ENCODE measurements at places on chromosomes 4 and X.

GRCh38 chr4:76948443-76949275 lies 893 bp upstream of the SEPTIN11 start:
- peak; percentile 75 for DNase-seq

DNA sequence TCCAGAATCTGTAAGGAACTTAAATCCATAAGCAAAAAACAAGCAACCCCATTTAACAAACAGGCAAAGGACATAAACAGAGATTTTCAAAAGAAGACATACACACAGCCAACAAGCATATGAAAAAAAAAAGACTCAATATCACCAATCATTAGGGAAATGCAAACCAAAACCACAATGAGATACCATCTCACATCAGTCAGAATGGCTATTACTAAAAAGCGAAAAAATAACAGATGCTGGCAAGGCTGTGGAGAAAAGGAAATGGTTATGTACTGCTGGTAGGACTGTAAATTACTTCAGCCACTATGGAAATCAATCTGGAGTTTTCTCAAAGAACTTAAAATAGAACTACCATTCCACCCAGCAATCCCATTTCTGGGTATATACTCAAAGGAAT lies 156.8 kb upstream of the RADX start:
- DNase-seq = no peak

DNA sequence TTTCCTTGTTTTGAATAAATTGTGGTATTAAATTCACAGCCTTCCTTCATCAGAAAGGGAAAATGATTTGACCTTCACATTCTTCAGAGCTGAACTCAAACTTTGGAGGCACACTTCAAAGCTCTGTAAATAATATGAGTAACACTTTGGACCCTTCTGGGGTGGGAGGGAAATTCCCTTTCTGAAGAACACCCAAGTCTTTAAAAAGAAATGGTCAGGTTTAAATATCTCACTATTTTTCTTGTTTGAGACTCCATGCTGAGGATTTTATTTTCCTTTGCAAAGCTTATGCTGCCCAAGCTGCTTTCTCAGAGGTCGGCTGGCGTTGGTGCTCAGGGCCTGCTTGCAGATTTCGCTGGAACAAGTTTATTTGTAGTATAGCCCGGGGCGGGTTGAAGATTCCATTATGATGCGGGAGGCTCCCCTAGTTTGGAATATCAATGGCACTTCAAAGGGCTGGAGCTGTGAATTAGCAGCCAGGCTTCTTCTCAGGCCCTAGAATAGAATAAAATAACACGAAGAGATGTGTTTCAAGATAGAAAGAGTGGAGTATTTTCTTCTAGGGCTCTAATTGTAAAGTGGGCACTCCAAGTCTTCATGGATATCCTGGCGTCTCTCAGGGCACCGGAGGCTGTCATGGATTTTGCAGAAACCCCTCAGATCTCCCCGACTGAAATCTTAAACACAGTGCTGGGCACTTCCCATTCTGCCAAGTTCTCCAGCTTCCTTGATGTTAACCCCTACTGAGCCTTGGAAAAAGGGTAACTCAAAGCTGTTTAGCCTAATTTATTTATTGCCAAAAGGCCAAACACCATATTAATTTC lies 315.6 kb downstream of the GPAT3 start:
- no peak for DNase-seq

GRCh38 chrX:143455046-143455445 lies 62.2 kb downstream of the SPANXN3 start:
- peak; percentile 18 for DNase-seq

DNA sequence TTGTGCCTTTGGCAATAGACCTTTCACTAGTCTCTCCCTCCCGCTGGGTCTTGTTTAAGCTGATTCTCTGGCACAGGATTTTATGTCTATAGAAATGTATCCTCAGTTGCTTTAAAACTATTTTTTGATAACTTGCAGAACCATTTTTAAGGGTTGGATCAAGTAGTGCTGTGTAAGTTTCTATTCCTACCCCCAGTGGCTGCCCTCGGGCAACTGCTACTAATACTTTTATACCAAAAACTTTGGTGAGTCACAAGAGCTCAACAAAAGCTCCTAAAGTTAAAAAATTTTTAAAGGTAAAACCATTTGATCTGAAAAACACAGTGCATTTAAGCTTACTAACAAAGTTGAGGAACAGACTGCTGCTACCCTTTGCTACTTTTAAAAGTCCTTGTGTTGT lies 1460.6 kb upstream of the PCDH7 start:
- no peak for DNase-seq

DNA sequence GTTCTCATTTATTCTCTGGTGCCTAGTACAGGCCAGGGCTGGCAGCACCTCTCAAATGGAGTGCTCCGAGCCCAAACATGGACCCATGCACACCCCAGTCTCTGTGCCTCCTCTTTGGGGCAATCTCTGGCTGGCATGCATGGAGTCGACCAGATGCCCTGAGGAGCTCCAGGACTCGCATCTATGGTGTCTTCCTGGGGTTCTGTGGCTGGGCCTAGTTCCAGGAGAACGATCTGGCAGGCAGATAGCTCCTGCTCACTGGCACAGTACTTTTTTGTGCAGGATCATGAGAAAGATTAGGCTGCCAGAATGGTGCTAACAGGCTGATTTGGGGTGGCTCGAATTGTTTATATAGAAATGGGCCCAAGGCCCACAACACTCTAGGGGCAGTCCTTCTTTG lies 72.0 kb upstream of the PJA1 start:
- DNase-seq = peak; percentile 20

GRCh38 chr4:145545538-145546174 lies 64.0 kb downstream of the SMAD1 start:
- DNase-seq = no peak

- no peak for DNase-seq
Observed at GRCh38 chr4:16233569-16234177, 7.4 kb upstream of the TAPT1 start.

DNA sequence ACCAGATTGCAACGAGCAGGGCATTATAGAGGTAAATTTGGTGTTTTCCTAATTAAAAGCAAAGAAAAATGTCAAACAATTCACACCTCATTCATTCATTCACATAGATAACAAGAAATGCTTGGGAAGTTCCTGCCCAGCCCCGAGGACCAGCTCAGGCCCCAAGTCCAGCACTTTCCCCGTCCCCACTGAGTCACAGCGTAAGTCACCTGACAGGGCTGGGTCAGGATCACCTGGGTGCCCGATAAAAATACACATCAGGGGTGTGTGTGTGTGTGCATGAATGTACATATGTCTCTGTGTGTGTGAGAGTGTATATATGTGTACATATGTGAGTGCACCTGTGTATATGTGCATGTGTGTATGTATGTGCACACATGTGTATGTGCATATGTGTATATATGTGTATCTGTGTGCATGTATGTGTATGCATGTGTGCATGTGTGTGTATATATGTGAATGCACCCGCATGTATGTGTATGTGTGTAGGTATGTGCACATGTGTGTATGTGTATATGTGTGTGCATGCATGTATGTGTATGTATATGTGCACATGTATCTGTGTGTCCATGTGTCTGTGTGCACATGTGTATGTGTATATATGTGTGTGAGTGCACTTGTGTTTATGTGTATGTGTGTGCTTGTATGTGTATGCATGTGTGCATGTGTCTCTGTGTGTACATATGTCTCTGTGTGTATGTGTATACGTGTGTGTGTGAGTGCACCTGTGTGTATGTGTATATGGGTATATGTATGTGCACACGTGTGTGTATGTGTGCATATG lies 18.6 kb upstream of the SH3TC1 start:
- no peak for DNase-seq

DNA sequence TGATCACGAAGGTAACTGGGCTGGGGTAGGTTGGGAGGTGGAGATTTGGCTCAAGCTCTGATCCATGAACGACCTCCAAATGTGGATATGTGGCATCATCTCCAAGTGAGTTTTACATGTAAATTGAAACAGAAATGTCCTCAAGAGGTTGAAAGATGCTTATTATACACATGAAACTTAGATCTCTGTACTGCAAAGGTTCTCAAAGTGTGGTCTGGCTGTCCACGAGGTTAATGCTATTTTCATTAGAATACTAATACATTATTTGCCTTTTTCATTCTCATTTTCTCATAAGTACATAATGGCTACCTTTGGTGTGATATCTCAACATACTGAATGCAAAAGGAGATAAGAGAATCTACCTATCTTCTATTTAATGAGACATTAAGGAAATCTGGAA lies 198.2 kb downstream of the RASL11B start:
- no peak for DNase-seq

DNA sequence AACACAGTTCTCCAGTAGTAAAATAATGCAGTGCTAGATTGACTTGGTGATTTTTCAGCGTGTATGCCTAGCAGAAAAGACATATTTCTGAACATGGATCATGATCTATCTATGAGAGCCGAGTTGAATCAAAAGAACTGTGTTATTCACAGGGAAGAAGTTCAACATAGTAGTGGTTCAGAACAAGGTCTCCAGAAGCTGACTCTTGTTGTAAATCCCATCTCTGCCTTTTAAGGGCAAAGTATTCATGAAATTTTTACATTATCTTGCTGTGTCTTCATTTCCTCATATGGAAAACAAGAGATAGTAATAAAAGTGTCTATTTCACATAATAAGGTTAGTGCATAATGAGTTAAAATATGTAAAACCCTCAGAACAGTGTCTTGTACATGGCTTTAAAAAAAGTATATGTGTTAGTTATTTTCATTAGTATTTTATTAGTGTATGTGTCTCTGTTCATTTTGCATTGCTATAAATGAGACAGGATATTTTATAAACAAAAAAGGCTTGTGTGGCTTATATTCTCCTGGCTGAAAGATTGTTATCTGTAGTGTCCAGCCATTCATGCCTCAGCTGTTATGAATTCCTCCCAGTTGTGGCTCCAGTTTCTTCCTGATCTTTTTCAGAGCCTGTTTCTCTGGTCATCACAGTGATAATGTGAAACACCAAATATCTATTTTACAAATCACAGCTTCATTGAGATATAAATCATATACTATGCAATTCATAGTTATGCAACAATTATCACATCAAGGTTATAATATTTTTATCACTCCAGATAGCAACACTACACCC lies 1351.2 kb downstream of the STIM2 start:
- no peak for DNase-seq

DNA sequence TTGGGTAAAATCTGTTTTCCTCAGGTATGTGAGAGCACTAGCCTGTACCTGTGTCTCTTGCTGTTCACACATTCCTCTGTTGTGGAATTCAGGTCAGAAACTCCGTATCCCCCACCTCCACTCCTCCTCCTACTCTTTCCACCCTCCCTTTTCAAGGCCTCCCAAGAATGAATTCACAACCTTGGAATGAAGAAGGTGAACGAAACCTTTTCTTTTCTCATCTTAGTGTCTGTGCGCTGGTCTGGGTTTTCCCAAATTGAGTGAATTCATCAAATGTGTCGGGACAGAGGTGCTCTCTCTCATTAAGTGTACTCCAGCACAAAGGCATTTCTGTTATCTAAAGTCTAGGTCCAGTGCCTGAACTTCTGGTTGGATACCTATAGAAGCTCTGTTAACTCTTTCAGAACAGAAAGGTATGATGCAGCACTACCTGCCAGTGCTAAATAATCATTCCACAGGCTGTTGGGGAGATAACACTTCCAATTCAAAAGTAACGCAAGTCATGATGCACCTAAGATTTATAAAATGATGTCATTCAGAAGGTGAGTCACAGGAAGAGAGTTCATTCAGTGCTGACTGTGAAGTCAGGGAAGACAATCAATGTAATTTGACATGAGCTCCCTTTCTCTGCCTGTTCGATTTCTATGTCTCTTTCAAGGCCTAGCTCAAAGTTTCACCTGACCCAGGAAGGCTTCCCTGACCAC lies 41.9 kb downstream of the COL4A6 start:
- no peak for DNase-seq

GRCh38 chrX:12986164-12986779 lies 11.4 kb downstream of the TMSB4X start:
- no peak for DNase-seq

GRCh38 chr4:181308476-181309312 lies 934.5 kb upstream of the TENM3 start:
- peak; percentile 85 for DNase-seq

- peak; percentile 49 for DNase-seq
Observed at GRCh38 chr4:75723163-75724065, 963 bp upstream of the USO1 start.

DNA sequence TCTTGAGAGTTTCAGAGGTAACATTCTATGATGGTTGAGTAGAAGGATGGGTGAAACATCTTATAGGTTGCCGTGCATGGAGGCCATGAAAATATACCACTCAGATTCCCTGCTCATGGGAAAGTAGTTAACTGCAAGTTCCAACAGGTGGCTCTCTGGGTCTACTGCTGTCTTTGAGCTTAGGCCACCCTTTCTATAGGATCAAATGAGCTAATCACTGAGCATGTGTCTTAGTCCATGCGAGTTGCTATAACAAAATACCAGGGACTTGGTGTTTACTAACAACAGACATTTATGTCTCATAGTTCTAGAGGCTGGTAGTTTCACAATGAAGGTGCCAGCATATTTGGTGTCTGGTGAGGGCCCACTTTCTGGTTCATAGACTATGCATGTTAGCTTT lies 144.8 kb upstream of the UNC5C start:
- peak; percentile 2 for DNase-seq

GRCh38 chrX:34624416-34624815 lies 32.7 kb downstream of the TMEM47 start:
- DNase-seq = no peak

GRCh38 chr4:125350470-125351135 lies 35.8 kb downstream of the FAT4 start:
- no peak for DNase-seq

DNA sequence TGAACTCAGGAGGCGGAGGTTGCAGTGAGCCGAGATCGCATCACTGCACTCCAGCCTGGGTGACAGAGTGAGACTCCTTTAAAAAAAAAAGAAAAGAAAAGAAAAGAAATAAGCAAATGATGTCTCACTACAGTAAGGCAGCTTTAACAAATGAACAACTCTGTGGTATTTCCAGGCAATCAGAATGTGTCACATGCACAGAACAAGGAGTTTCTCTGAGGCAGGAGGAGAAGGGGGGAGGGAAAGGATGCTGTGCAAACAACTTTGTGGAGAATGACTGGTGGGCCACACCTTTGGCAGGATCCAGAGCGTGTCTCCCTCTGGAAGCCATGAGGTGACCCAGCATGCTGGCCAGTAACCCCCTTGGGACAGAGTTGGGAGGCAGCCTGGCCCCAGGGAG lies 57.6 kb downstream of the RAI2 start:
- no peak for DNase-seq

DNA sequence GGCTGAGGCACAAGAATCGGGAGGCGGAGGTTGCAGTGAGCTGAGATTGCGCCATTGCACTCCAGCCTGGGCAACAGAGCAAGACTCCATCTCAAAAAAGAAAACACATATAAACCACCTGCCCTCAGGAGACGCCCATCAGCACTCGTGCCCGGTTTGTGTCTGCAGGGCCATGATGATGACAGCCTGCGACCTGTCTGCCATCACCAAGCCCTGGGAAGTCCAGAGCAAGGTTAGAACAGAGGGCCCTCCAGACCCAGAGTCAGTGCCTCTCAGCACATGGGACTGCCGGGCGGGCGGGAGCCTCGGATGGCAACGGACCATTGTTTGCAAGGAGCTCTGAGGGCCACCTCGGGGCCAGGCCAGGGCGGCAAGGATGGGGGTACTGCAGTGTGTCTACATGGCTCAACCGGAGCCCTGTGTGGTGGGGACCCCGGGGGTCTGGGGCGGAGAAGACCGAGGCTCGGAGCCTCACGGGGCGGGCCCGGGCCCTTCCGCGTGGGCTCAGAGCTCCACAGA lies 9.3 kb downstream of the ATP5ME start:
- no peak for DNase-seq

- DNase-seq = no peak
Observed at GRCh38 chr4:93748373-93749291, 79.9 kb upstream of the ATOH1 start.
